ENCODE measurements at places on chromosomes 6 and 20.

- no peak for DNase-seq
Observed at GRCh38 chr6:6987749-6988148, 120.0 kb upstream of the RREB1 start.

DNA sequence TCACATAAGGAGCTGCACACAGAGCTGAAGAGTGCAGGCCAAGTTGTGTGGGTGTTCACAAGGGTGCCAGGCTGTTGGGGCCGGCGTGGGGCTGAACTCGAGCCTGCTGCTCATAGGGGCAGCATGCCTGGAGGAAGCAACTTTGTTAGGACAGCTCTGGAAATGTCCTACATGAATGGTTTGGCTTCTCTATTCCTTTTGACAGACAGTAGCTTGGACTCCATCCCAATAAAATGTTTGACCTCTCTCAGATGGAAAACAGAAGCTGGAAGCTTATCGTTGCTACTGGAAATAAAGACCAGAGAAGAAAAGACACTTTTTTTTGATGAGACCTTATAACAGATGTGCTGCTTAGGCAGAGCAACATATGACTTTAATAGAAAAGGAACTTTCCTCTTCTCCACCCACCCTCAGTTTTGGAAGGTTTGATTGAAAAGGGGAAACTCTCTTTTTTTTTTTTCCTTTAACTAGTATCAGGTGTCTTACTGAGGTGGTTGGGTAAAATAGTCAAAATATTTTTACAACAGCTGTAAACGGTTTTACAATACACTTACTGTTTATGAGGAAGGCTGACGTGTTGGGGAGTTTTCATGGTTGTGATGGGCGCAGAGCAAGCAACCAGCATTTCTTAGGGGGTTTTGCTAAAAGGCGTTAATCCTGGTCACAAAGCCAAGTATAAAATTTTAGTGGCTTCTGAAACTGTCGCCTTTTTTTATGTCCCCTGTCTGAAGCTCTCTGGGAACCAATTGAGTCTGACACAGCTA is 80.7 kb upstream of the EEF1E1 start:
- DNase-seq = no peak

DNA sequence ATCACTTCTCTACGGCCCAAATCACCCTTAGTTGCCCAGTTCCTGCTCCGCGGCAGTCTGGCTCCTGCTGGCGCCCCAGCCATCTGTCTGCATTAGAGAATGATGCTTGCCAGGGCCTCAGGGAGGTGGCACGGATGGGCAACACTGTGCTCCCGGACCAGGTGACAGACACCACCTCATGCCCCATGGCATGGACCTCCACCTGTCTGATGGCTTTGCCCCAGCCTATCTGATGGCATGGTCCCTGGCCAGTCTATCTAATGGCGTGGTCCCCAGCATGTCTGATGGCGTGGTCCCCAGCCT is 18.8 kb upstream of the MRGBP start:
- DNase-seq = no peak

DNA sequence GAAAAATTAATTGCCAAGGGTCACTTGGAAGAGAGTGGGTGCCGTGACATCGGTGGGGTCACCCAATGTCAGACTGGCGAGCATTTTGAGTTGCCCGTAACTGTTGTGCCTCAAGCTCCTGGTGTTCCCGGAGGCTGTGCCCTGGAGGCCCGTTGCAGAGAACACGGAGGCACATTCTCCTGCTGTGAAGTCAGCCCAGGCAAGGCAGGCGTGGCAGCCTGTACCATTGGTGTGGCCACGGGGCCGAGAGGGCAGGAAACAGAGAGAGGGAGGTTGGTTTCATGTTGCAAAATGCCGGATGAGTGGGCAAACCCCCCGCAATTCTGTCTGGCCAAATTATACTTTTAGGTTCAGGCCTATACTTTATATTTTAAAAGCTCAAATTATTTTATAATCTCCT is 81.2 kb downstream of the THBS2 start:
- no peak for DNase-seq

- DNase-seq = no peak
Observed at GRCh38 chr20:48384147-48384818, 443.5 kb downstream of the PREX1 start.

- no peak for DNase-seq
Observed at GRCh38 chr6:49524541-49524940, 24.8 kb downstream of the GLYATL3 start.

GRCh38 chr6:156809034-156809433 is 31.9 kb downstream of the ARID1B start:
- DNase-seq = no peak

GRCh38 chr6:17584241-17584803 is 15.8 kb upstream of the FAM8A1 start:
- peak; percentile 59 for DNase-seq

GRCh38 chr20:22966787-22967464 is 68.2 kb upstream of the SSTR4 start:
- DNase-seq = no peak

- DNase-seq = no peak
Observed at GRCh38 chr20:20102716-20103258, 50.5 kb downstream of the CFAP61 start.

DNA sequence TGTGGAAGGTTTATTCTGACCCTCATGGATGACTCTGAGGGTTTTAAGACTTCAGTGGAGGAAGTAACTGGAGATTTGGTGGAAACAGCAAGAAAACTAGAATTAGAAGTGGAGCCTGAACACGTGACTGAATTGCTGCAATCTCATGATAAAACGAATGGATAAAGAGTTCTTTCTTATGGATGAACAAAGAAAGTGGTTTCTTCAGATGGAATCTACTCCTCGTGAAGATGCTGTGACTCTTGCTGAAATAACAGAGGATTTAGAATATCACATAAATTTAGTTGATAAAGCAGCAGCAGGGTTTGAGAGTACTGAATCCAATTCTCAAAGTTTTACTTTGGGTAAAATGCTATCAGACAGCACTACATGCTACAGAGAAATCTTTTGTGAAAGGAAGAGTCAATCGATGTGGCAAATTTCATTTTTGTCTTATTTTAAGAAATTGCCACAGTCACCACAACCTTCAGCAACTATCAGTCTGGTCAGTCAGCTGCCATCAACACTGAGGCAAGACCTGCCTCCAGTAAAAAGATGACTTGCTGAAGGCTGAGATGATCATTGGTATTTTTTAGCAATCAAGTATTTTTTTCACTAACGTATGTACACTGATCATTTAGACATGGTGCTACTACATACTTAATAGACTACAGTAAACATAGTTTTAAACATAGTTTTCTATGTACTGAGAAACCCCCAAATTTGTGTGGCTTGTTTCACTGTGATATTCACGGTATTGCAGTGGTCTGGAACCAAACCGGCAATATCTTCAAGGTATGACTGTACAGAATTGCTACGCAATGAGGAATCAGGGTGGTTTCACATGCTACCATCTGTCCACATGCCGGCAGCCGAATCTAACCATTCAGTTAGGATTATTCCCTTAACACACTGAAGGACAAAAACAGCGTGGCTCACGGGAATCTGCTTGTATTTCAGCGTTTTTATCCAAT is 149.0 kb downstream of the MYB start:
- DNase-seq = no peak

GRCh38 chr6:118198746-118199145 is 291.7 kb downstream of the SLC35F1 start:
- no peak for DNase-seq

- DNase-seq = no peak
Observed at GRCh38 chr20:60695226-60696000, 556.6 kb upstream of the CDH4 start.

DNA sequence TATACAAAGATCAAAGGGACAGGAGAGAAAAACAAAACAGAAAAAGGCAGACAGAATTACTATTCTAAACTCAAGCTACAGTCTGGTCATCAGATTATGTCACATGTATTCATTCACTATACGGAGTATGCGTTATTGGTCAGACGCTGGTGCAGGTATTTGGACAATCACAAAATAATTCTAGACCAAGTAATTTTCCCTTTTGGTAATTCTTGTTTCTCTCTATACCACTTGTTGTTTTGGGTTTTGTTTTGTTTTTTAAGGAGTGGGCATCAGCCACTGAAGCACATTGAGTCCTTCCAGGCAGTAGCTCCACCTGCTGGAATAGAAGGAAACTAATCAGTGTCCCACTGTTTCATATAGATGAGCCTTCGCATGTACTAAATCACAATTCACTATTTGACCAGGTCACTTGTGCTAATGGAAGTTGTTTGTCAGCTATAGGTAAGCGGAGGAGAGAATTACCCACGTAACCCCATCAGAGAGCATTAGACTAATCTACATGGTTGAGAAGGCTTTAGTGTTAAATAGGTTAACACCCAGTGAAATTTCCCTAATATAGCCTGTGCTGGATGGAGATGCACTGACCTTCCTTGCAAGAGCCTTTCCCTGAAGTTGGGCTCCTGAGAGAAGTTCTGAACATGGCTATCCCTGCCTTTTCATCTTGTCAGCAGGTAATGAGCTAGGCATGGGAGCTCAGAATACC is 77.9 kb downstream of the TNFAIP3 start:
- peak; percentile 22 for DNase-seq
